Stimulated activated CD8-positive, alpha-beta memory T cell treated with anti-CD3 and anti-CD28 coated beads, Interleukin-2, amount 100 ng/mL, for 1 hour (primary cell): ENCODE measurements at places on chromosomes 4 and X.

DNA sequence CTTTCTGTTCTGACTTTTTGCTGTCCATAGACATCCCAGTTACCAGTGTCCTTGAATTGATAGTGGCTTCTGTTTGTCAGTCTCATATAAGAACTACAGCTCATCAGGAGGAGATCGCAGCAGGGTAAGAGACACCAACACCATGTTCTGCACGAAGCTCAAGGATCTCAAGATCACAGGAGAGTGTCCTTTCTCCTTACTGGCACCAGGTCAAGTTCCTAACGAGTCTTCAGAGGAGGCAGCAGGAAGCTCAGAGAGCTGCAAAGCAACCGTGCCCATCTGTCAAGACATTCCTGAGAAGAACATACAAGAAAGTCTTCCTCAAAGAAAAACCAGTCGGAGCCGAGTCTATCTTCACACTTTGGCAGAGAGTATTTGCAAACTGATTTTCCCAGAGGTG is 30.1 kb downstream of the GUCY1A1 start:
- no peak for DNase-seq

DNA sequence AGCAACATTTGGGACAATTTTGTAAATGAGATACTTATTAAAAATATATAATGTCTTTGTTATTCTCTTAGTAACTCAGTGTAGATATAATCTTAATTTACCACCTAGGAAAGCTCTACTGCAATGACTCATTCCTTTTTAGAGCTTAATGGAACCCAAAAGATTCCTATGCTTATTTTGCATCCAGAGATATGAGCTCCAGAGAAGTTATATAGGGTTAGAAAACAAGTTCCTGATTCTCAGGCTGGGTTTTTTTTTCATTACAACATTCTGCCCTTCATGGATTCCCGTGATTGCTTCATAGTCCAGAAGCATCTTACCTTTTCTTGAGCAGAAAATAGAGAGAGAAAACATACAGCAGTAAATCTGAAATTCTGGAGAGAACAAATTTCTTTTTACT is 57.9 kb upstream of the CXCL8 start:
- no peak for DNase-seq

DNA sequence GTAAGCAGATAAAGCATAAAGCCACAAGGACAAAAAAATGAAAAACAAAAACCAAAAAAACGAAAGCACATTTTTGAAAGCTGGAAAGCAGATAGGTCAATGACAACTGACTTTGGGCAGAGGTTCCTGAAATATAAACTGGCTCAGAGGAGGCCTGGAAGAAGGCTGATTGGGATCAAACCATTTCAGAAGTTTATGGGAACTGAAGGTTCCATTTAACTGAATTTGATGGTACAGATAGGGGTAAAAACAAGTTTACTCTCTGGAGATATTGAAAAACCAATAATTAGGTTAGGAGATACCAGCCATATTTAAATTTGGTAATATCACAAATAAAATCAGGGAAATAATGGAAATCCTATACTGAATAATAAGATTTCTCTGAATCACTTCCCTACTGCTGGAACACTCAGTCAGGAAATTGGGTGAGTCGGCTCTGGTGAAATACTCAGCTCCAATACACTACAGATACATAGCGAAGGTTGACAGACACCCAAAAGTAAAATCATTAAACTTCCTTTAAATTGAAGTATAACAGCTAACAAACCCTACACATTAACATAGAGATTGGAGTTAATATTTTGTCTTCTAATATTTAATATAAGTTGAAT is 1584.3 kb downstream of the STIM2 start:
- no peak for DNase-seq

- no peak for DNase-seq
Measured at GRCh38 chrX:116749943-116750342, 287.2 kb upstream of the CT83 start.

GRCh38 chr4:189988877-189989431 is 38.1 kb downstream of the FRG2 start:
- DNase-seq = no peak

DNA sequence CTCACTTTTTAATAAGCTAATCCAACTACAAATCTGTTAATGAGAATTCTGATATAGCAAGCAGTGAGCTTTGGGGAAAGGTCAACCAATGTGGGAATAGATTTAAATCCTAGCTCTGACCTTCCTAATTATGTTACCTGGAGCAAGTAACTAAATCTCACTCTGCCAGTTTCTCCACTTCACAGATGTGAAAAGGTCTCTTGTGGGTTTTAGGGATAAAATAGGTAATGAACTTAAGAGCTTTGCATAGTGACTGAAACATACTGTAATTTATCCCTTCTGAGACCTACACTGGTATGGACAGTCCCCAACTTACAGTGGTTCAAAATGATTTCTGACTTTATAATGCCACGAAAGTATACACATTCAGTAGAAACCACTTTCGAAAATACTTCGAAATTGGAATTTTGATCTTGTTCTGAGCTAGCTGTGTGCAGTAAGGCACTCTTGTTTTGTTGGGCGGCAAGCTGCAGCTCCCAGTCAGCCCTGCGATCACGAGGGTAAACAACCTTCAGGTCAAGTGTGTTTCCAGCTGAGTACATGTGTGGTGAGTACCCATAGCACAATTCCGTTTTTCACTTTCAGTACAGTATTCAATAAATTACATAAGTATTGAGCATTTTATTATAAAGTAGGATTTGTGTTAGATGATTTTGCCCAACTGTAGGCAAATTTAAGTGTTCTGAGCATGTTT is 93.7 kb downstream of the ADGRL3 start:
- DNase-seq = no peak

DNA sequence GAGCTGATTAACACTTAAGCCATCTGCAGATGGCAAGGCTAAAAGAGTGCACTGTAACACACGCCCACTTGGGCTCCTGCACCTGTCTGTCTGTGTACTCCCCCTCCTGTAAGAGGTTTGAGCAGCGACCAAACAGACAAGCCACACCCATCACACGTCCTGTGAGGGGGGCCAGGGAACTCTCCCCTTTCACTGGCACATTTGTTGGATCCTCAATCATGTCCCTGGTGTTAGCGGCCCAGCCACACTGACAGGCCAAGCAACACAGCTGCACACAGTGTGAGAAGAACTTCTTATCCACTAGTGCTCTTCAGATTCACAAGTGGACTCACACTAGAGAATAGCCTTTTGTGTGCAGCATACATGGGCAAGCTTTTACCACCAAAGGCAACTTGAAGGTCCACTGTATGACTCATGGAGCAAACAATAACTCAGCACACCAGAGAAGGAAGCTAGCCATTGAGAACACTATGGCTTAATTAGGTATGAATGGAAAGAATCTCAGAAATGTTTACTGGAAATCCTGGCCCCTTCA is 29.1 kb upstream of the UTP14A start:
- DNase-seq = no peak

- no peak for DNase-seq
Measured at GRCh38 chrX:93932471-93933220, 258.6 kb downstream of the FAM133A start.

DNA sequence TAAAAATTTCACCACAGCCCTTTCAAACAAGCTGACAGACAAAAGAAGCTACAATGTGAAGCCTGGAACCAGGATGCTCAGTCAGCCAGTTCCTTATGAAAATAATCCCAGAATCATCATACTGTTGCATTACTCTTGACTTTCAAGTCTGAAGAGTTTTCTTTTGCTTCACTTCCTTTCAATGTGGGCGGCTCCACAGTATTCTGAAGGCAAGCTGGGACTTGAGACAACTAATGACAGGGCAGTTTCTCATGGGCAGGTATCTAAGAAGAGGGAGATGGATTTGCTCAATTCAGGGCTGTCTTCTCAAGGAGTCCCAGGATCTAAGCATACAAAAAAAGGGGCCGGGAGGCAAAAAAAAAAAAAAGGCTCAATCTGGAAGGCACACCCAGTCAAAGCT is 173.4 kb downstream of the PAPSS1 start:
- DNase-seq = no peak

- no peak for DNase-seq
Measured at GRCh38 chr4:12458621-12459020, 1025.5 kb downstream of the RAB28 start.

DNA sequence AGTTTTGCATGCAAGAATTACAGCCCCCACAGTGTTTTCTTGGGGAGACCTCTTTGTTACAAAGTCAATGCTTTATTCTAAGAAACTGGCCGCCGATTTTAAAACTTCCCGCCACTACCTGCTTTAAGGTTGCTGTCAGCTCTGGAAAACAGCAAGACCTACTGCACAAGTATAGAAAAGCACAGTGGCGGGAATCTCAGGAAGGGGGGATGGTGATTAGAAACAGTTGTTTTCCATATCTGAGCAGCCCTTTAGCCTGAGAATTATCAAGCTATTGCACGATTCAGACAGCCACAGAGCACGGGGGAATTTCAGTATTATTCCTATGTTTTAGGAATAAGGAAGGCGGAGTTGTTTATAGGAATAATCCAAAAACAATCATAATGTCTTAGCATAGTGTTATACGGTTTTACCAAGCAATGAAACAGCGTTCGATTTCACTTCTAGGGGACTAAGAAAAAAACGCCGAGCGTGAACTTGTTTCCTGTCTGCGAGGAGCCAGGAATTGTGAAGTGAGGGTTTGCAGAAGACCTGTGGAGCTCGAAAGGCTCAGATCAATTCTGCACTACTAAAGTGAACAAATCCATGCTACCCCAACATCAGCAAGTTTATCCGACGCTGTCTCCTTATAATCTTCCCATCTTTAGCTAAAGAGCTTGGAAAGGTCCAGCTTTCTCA is 81.3 kb downstream of the HMGN5 start:
- no peak for DNase-seq

GRCh38 chrX:153807976-153808375 is 13.5 kb downstream of the SSR4 start:
- DNase-seq = no peak

- no peak for DNase-seq
Measured at GRCh38 chr4:151428346-151428745, 19.4 kb downstream of the FHIP1A start.

GRCh38 chr4:97752599-97752998 is 390.7 kb downstream of the STPG2 start:
- no peak for DNase-seq

DNA sequence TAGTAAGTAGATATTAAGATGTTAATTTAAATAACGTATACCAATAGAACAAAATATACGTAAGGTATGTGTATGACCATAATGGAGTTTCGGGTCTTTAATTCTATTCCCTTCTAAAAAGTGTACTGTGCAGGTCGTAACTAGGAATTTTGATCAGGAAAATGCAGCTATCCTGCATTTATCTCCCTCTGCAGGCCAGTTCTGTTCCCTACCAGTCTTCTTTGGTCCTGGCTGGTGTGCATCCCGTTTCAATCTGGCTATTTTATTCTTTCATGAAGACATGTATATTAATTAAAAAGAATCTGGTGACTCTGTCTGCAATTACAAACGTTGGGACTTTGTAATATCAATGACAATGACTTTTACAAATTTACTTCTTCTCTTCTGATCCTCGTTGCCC is 534.1 kb upstream of the AADAT start:
- no peak for DNase-seq

DNA sequence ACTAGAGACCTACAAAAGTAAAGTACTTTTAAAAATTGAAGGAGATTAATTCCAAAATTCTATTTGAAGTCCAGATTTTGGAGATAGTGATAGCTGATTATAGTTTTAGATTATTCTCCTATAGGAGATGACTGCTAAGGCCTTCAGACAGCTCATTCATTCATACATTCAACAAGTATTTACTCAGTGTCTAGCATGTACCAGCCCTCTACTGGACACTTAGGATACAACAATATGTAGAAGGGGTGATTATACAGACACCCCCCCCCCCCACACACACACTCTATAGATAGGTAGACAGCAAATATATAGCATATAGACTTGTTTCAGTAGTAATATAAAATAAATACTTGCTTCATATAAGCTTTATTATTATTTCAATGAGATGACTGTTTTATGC is 60.4 kb upstream of the TAF9B start:
- DNase-seq = no peak

DNA sequence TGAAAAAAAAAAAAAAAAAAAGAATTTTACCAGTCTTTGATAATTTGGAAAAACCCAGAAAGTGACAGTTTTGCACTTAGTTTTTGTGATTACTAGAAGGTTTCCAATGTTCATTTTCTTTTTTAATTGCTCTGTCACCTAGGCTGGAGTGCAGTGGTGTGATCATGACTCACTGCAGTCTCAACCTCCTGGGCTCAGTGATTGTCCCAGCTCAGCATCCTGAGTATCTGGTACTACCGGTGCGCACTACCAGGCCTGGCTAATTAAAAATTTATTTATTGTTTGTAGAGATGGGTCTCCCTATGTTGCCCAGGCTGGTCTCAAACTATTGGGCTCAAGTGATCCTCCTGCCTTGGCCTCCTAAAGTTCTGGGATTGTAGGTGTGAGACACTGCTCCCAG is 3.3 kb downstream of the NUDT9 start:
- DNase-seq = no peak

GRCh38 chrX:51804741-51805140 is 61.5 kb downstream of the GSPT2 start:
- no peak for DNase-seq

DNA sequence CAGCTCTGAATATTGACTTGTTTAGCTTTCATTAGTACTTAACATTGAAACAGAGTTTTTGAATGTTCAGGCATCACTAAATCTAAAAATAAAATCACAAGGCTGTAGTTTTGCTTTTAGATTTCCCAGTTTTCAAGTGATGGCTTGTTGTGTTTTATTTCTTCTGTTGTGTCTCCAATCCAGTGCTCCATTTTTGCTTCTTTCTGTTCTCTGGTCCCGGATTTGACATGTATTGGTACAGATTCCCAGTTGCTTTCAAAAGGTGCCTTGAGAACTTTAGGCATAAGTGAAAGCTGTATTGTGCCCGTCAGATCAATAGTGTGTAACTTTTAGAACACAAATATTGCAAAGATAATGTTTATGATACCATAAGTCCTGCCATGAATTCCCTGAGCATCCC is 53.2 kb downstream of the ARHGAP10 start:
- DNase-seq = no peak

- DNase-seq = no peak
Measured at GRCh38 chrX:53244610-53245009, 19.6 kb upstream of the KDM5C start.

- no peak for DNase-seq
Measured at GRCh38 chr4:68591204-68591603, 15.1 kb upstream of the UGT2B17 start.

- DNase-seq = no peak
Measured at GRCh38 chr4:90889171-90889570, 762.0 kb downstream of the CCSER1 start.

GRCh38 chr4:7746351-7747061 is 193.2 kb downstream of the AFAP1 start:
- DNase-seq = no peak

- DNase-seq = no peak
Measured at GRCh38 chr4:178448372-178449035, 1006.3 kb upstream of the AGA start.

DNA sequence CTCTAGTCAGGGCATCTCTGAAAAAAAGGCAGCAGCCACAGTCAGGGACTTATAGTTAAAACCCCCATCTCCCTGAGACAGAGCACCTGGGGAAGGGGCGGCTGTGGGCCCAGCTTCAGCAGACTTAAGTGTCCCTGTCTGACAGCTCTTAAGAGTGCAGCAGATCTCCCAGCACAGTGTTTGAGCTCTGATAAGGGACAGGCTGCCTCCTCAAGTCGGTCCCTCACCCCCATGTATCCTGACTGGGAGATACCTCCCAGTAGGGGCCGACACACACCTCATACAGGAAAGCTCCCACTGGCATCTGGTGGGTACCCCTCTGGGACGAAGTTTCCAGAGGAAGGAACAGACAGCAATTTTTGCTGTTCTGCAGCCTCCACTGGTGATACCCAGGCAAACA is 129.0 kb downstream of the ANXA5 start:
- no peak for DNase-seq

GRCh38 chr4:168637872-168638756 is 141.3 kb downstream of the PALLD start:
- no peak for DNase-seq
